Stimulated activated CD4-positive, alpha-beta T cell treated with anti-CD3 and anti-CD28 coated beads, Interleukin-2, amount 100 ng/mL, for 24 hours (primary cell): ENCODE measurements at places on chromosomes 3 and 15.
A peak's percentile ranks its signal among the peaks of the same experiment; 100 is the strongest.

GRCh38 chr3:99499235-99500158, 138.9 kb upstream of the COL8A1 start:
- no peak for DNase-seq

- no peak for DNase-seq
These were observed 50.3 kb upstream of the PPP2R3A start for GRCh38 chr3:135915206-135915605.

- DNase-seq, result no peak
These were observed 28.5 kb downstream of the RORA start for GRCh38 chr15:61200626-61201025.

DNA sequence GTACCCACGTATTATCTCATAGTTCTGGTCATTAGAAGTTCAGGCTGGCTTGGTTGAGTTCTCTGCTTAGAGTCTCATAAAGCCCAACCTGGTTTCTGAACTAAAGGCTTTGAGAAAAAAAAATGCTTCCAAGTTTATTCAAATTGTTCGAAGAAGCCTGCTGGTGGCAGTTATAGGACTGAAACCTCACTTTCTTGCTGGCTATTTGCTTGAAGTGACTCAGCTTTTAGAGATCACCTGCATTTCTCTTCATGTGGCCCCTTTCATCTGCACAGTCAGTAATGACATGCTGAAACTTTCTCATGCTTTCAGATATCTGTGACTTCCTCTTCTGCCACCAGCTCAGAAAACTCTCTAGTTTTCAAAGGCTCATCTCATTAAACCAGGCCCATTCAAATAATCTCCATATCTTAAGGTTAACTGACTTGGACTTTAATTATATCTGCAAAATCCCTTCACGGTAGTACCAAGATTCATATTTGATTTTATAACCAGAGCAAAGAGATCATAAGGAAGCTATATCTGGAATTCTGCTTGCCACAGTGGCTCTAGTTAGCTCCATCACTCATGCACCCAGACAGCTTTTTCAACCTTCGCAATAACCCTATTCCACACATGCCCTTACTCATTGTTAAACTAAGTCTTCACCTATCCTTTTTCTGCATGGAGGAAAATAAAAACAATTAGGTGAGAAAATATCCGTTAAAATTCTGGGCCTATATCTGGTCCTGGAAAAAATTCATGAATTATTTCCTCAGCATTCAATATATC, 433.8 kb upstream of the CBLB start:
- no peak for DNase-seq

GRCh38 chr15:35327789-35328188, 218.2 kb downstream of the DPH6 start:
- DNase-seq, result no peak

DNA sequence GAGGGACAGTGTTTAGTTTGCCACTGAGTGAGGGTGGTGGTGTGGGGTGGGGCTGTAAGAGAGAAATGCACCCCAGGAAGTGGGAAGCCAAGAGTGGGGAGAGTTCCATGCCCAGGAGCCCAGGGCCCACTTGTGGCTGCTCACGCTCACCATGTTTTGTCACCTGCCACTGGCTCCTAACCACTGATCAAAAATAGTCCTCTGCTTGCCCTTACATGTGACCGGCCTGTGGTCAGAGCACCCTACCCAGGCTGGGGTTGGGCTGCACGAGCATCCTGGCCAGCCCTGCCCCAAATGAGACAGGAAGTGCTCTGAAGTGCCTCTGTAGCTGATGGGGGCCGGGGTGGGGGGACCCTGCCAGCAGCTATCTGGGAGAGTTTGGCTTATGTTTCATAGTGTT, 216.3 kb downstream of the RPLP1 start:
- DNase-seq, result no peak

DNA sequence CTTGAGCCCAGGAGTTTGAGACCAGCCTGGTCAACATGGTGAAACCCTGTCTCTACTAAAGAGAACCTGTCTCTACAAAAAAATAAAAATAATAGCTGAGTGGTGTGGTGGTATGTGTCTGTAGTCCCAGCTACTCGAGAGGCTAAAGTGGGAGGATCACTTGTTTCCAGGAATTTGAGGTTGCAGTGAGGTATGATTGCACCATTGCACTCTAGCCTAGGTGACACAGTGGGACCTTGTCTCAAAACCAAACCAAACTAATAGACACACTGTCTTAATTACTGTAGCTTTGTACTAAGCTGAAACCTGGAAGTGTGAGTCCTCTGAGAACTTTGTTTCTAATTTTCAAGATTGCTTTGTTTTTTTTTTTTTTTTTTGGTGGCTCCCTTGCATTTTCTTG, 30.4 kb downstream of the MGA start:
- no peak for DNase-seq

DNA sequence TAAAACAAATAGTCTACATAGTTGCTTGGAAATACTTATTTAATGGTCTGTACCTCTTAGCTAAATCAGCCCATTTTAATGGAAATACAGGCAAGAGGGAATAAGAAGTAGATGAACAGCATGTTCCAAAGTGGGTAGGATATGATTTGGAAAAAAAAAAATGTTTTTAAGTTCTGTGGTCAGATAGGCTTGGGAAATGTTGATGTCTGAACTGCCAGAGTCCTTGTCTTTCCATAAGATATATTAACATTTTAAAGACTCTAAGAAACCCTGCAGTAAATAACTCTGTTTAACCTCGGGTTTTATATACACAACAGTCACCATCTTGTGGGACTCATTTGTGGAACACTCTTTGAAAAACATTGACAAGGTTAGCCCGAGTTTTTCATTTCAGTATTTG, 40.0 kb upstream of the PTPN23 start:
- DNase-seq, result no peak

DNA sequence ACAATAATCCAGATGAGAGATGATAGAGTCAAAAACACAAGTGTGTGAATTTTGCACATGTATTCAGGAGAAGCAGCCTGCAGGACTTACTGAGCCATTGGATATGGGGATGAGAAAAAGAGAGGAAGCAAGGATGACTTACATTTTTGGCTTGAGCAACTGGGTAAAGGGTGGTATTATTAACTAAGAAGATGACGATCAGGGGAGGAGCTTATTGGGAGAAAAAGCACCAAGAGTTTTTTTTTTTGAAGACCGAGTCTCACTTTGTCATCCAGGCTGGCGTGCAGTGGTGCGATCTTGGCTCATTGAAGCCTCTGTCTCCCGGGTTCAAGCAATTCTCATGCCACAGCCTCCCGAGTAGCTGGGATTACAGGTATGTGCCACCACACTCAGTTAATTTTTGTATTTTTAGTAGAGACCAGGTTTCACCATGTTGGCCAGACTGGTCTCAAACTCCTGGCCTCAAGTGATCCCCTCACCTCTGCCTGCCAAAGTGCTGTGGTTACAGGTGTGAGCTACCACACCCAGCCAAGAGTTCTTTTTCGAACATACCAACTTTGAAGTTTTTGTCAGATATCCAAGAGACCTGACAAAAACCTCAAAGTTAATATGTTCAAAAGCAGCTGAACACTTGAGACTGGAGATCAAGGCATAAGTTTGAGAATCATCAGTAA, 14.8 kb upstream of the SH3BP5 start:
- no peak for DNase-seq

GRCh38 chr3:111107662-111108035, 36.0 kb downstream of the NECTIN3 start:
- DNase-seq, result no peak

- DNase-seq, result no peak
These were observed 57.3 kb downstream of the TMEM212 start for GRCh38 chr3:171900446-171900845.

DNA sequence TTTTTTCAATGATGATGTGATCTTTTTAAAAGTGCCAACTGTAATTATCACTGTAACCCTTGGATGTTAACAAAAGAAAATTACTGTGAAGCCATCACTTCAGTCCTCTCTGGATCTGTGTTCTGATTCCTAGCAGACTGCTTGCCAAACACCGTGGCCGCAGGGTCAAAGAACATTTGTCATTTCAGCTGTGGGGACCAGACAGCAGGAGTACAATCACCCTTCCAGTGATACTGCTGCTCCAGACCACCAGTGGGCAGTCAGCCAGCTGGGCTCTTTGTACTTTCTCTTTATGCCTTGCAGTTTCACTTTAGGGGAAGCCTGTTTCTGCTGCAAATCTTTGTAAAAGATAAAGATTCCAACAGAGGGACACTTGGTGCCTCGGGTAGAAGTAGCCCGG, 770.0 kb downstream of the GRM7 start:
- no peak for DNase-seq

DNA sequence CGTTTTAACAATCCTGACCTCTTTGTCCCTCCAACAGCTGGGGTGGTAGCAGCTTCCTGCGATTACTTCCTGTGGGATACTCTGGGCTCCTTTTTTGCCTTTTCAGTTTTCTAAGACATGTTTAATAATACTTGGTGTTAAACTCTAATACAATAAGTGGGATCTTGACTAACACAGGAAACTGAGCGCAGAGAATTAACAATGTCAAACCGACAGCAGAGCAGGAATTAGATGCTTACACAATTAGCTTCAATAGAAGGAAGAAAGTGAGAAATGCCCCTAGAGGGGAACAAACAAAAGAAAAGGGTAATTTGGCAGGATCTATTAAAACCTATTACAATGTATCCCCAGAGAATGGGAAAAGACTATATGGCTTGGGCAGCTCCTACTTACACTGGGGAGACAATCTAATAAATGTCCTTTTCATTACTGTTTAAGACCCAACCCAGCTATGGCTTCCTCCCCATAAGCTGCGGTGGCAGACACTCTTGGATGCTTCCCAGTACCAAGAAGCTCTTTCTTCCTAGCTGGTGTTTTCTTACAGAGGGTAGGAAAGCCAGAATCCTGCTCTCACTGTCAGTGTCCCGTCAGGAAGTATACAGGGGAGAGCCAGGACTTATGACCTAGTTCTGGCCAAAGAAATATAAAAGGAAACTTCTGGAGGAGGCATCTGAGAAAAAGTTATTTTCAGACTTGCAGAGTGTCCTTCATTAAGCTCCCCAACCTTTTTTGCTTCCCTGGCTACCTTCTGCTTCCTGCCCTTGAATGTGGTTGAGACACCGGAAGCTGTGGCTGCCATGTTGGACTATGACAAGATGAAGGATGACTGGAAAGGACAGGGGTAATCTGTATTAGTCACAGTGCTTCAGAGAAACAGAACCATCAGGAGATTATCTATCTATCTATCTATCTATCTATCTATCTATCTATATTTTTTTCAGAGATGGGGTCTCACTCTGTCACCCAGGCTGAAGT, 194.1 kb upstream of the KBTBD8 start:
- no peak for DNase-seq

GRCh38 chr3:14806641-14807263, 12.0 kb upstream of the FGD5 start:
- DNase-seq, result peak; percentile 9

DNA sequence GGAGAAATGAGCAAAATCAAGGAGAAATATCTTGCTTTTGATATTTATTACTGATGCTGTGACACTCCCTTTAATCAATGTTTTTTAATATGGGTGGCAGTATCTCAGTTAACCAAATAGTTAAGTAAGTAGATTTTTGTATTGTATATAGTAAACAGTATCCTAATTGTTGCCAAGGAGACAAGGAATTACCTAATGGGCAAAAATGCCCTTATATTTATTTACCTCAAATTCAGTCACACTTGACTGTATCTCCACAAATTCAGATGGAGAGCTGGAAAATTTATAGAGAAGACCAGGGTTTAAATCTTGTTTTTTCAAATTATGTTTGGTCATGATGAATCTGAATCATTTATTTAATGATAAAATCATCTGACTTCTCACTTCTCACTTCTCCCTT, 3.6 kb upstream of the CHD2 start:
- no peak for DNase-seq

DNA sequence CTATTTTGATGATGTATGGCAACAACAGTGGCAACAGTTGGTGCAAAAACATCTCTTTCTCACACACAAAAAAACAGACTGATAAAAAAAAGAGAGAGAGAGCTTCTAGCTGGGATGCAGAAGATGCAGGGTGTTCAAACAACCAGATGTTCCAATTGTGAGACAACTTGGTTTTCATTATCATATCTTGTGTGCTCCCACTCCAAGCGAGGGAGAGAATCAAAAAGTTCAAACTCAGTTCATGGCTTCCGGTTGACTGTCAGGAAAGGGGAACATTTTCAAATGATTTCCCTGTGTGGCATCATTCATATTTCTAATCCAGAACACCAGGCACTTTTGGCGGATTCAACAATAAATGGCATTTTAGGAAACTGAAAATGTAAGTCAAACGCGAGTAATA, 72.1 kb downstream of the RSL24D1 start:
- no peak for DNase-seq

GRCh38 chr3:17207019-17207418, 322.3 kb downstream of the PLCL2 start:
- no peak for DNase-seq

DNA sequence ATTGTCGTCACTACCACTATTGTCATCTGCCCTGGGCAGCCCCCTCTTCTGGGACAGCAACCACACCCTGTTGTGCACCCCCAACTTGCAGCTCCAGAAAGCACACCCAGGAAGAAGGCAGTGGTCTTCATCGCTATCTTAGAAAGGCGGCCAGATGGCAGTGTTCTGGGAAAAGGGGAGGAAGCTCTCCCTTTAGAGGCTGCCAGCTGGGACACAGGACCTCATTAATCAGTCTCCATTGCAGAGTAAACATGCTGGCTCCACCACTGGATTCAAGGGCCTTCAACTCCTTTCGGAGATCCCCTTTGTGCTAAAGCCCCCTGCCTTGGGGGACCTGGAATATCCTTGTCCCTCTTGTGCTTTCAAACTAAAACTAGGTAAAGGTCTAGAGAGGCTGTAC, 199.3 kb upstream of the LINGO1 start:
- no peak for DNase-seq

GRCh38 chr3:196654735-196655090, 15.2 kb downstream of the NRROS start:
- no peak for DNase-seq

- no peak for DNase-seq
These were observed 14.0 kb upstream of the SLC25A26 start for GRCh38 chr3:66206806-66207205.

GRCh38 chr15:39021341-39021740, 456.7 kb upstream of the RASGRP1 start:
- DNase-seq, result no peak

DNA sequence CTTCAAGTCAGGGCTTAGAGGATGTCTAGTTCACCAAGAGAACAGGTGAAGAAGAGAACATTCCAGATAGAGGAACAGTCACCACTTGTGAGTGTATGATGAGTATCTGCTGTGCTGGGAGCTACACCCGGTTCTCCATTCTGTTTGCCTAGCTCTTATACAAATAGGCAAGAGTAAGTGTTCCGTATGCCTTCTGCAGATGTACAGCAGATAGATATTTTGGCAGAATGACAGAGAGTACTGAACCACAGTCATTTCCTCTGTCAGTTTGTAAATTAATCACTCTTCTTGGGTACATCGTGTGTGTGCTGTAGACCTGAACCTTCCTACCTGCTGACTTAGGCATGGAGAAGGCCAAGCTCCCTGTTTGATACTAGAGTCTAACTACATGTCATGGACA, 108.3 kb upstream of the CTDSPL start:
- DNase-seq, result no peak

DNA sequence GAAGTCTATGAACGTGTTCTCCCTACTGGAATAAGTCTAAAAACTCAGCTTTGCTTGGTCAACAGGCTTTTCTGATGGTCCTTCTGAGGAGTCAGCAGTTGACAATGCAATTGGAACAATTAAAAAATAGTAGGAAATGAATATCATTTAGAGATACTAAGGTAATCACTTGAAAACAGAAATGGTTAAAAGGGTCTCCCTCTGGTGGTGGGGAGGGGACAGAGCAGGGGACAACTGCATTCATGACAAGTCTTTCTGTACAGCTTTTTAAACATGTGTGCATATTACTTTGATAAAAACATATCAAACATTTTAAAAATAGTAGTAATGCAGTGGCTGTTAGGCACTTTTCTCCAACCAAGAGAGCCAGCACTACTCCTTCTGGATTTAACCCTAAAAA, 119.9 kb upstream of the FHIT start:
- peak; percentile 21 for DNase-seq

GRCh38 chr3:32321095-32321790, 70.4 kb upstream of the CMTM7 start:
- no peak for DNase-seq
